ENCODE measurements at places on chromosomes 11 and 22.

DNA sequence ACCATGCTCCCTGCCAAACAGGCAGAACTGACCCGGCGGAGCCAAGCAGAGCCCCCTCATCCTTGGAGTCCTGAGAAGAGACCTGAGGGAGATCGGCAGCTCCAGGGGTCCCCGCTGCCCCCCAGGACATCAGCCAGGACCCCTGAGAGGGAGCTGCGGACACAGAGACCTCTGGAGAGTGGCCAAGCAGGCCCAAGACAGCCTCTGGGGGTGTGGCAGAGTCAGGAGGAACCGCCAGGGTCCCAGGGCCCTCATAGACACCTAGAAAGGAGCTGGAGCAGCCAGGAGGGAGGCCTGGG is 37.5 kb downstream of the TRIOBP start:
- DNase-seq = no peak

- no peak for DNase-seq
Observed at GRCh38 chr11:24457985-24458384, 38.9 kb upstream of the LUZP2 start.

- no peak for DNase-seq
Observed at GRCh38 chr22:21652547-21653545, 10.7 kb downstream of the SDF2L1 start.

- peak; percentile 98 for DNase-seq
Observed at GRCh38 chr22:30196141-30196879, 50.2 kb downstream of the LIF start.

- no peak for DNase-seq
Observed at GRCh38 chr11:69436041-69436982, 45.2 kb upstream of the LINC01488 start.

DNA sequence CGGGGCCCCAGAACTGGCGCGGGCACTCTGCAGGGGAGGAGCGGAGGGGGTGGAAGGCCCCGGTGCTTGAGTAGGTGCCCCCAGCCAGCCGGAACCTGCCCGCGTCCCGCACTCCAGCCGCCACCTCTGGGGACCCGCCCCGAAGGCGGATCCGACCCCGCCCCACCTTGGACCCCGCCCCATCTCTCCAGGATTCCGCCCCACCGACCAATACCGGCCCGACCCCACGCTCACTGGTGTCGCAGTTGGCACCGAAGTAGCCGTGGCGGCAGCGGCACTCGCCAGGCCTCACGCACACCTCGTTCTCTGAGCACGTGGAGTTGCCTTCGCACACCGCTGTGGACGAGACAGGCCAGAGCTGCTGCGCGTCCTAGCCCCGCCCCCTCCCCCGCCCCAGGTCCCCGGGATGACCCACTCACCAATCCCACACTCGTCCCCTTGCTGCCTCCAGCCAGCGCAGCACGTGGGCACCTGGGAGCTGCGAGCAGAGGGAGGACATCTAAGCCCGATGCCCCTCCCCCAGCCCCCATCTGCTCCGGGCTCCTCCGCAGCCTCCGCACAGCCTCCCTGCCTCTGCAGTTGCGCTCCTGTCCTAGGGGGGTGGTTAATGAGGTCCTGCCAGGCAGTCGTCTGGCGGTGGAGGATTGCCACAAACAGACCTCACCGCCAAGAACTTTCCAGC is 6.0 kb downstream of the SCARF2 start:
- DNase-seq = no peak

- DNase-seq = no peak
Observed at GRCh38 chr22:37616201-37617083, 7.8 kb downstream of the GGA1 start.

- no peak for DNase-seq
Observed at GRCh38 chr22:30792456-30792855, 97.8 kb downstream of the OSBP2 start.

DNA sequence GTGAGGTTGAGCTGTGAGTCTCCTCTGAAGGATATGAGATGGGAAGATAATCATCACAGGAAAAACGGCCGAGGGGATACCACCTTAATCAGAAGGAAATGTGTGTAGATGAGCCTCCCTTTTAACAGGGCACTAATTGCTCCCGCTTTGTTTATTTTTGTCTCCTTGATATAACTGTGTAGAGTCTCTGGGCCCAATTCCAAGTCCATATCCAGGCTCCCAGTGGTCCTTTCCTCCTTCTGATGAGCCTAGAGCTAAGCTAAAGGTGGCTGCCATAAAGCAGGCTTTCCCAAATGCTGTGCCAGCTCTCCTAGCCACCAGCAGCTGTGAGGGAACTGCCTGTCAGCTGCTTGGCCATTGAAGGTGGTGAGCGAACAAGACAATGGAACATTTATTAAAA is 17.1 kb upstream of the CCDC90B start:
- no peak for DNase-seq

- no peak for DNase-seq
Observed at GRCh38 chr11:62245271-62245753, 3.3 kb downstream of the SCGB1D2 start.

DNA sequence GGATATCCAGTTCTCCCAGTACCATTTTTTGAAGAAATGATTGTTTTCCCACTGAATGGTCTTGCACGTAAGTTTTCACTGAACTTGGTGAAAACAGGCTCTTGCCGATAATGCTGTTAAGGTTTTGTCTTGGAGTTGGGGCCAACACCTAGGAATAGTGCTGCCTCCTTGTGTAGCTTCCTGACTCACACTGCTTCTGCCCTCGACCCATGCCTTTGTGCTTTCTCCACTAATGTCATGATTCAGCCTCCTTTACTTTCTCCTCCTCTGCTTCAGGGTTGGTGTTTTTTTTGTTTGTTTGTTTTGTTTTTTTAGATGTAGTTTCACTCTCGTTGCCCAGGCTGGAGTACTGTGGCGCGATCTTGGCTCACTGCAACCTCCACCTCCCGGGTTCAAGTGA is 30.2 kb downstream of the SLC5A1 start:
- no peak for DNase-seq

- DNase-seq = no peak
Observed at GRCh38 chr11:88146106-88146505, 29.1 kb downstream of the RAB38 start.

DNA sequence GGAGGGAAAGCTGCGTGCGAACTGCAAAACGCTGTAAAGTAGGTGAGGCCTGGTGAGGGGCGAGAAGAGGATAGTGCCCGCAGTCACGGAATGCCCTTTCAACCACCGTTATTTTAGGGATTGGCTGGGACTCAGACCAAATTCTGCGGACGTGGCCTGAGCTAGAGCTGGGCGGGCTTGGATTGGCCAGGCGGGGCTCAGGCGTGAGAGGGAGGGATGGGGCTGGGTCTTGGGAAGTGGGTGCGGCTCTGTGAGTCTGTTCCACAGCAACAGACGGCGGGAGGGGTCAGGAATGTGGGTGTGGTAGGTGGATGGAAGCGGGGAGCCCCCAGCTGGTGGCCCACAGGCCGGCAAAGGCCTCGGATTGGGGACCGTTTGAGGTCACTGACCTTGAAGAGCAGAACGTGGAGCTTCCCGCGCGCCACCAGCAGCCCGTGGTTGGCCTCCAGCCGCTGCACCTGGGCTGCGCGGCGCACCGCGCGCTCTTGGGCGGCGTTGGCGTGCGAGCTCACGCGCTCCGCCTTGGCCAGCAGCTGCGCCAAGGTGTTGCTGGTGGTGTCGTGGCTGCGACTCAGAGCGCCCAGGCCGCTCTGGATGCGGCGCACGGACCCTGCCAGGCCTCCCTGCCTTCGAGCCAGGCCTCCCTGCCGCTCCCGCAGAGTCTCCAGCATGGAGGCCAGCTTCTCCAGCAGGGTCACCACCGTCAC is 444 bp downstream of the CAVIN3 start:
- DNase-seq = peak; percentile 92

DNA sequence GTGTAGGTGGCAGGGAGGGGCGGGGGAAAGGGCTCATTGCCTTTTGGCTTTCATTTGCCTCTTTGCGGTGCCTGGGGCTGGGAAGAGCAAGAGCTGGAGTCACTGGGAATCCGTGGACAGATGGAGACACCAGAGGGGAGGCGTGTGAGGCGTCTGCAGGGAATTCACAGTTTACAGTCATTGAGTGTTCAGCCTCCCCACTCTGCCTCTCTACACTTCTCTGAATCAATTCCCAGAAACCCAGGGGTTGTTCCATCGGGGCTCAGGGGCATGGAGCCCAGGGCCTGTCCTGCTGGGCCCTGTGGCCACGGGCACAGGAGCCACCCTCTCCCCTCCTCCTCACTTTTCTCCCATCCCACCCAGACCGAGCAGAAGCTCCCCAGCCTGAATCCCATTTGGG is 160.5 kb upstream of the NAV2 start:
- no peak for DNase-seq

DNA sequence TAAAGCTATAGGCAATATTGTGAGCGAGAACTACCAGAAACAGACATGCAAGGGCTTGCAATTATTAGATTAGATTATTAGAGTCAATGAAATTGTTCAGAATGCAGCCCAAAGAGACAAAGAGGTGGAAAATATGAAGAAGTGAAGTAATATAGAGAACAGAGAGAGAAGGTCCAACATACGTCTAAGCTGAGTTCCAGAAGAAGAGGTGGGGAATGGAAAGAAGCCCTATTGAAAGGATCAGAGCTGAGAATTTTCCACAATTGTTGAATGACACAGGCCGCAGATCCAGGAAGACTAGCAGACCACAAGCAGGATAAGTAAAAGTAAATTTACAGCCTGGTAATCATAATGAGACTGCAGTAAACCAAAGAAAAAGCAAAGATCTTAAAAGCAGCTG is 93.2 kb downstream of the EXT2 start:
- DNase-seq = no peak

DNA sequence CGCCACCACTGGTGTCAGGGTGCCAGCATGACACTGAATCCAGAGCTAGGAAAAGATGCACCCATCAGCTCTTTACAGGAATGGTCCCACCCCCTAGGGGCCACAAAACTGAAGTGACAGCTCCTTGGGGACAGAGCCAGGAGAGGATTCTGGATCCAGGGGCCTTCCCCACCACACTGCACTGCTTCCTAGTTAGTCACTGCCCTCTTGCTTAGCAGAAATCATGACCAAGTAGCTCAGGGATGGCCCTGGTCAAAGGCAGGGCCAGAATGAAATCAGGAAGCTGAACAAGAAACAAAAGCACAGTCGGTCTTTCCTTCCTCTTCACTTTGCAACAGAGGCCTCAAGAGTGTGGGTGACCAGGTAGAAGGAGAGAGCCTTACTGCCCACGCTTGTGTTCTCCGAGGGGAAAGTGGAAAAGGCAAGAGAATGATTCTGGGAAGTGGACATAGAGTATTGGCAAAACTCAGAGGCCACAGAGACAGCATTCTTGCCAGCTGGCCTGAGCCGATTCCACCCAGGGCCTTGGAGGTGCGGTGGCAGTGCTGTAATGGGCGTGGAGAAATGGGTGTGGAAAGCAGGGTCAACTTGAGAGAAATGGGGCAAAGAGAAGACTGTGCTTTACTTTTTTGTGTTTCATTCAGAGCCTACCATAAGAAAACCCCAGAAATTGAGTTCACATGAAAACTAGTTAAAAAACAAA is 39.8 kb downstream of the KCNJ1 start:
- no peak for DNase-seq

- peak; percentile 89 for DNase-seq
Observed at GRCh38 chr11:130478204-130478701, 29.8 kb downstream of the ADAMTS15 start.

DNA sequence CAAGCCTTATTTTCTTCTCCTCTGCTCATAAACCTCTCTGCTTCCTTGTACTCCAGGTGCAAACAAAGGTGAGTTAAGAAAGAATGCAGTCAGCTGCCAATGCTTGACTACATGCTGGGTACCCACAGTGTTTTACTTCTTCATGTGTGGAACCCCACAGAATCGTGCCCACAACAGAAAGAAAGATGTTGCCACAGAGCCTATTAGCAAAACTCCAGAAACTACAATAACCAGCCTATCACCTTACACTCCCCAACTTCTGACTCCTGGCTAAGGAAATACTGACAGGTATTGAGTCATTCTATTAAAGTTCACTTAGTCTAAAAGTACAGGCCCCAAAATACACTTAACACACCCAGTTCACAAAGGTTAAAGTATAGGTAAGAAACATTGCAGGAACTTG is 56.9 kb upstream of the CCDC89 start:
- DNase-seq = no peak

- DNase-seq = no peak
Observed at GRCh38 chr11:71145988-71146824, 106.2 kb downstream of the SHANK2 start.

DNA sequence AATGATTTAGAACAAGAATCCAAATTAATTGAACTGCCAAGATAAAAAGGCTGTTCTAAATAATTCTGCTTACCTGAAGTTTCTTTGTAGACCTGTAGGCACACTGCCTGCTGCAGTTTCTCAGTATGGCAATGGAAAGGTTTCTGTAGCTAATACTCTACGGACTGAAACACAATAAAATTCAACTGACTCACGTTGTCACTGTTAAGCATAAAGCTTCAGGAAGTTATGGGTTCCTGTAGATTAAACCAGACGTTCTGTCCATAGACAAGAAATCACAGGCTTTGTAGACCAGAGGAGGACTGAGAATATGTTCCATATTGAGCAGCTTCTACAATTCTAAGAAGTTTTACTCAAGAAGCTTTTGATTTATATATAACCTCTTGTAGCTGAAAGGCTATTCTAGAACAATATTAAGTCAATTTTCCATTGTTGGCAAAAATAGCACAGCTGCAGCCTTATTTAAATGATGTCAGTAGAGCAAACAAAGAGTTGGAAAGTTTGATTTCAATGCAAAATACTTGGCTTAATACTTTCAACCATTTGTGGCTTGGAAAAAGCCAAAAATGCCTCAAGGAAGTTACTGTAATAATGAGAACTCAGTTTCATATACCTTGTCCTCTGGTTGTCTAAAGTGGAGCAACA is at the start of gene GLYATL2:
GLYATL2 (minus strand) TSS at position 344 of the 645 bp plus-strand sequence. CDS start 5,092 bp downstream, outside the sequence.
- DNase-seq = no peak

- no peak for DNase-seq
Observed at GRCh38 chr11:46930089-46930488, 6.5 kb upstream of the CSTPP1 start.

GRCh38 chr11:68216171-68216938 is 3.3 kb upstream of the KMT5B start:
- DNase-seq = no peak

DNA sequence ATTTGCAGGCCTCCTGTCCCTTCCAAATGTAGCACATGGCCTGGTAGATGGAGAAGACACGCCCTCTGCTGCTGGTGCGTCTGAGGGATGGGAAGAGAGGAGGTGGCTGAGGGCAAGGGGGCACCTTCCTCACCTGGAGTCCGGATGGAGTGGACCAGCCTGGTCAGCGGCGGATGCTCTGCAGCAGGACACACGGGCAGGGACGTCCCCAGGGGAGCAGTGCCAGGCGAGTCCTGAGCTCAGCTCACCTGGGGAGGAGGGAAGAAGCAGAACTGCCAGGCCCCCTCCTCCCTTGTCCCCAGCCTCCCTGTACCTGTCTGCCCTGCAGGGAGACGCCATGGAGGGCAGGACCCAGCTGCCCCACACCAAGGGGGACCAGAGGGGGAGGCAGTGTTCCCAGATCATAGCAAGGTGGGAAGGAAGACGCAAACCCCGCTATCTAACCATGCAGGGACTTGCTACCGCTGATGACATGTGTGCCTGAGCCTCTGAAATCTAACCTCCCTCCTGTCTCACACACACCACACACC is 1495.9 kb downstream of the BRD1 start:
- no peak for DNase-seq

All from fibroblast of the conjunctiva (primary cell).